Neuronal stem cell (in vitro differentiated cells): ENCODE measurements at places on chromosomes 3 and 15.

DNA sequence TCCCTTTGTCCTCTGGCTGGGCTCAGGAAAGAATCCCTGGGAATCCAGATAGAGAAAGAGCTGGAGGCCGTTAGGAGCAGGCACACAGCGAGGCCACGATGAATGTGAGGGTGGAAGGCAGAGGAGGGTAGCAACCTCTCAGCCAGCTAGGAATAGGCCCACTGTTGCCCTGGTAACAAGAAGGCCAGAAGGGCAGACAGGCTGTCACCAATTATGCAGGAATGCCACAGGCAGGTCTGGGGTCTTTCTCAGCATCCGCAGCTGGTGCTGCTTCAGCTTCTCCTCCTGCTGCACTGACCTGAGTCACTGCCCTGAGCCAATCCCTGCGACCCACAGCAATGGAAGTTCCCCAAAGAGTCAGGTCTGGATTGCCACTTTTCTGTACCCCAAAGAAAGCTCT, 62.8 kb upstream of the C3orf80 start:
- peak; percentile 84 for DNase-seq

DNA sequence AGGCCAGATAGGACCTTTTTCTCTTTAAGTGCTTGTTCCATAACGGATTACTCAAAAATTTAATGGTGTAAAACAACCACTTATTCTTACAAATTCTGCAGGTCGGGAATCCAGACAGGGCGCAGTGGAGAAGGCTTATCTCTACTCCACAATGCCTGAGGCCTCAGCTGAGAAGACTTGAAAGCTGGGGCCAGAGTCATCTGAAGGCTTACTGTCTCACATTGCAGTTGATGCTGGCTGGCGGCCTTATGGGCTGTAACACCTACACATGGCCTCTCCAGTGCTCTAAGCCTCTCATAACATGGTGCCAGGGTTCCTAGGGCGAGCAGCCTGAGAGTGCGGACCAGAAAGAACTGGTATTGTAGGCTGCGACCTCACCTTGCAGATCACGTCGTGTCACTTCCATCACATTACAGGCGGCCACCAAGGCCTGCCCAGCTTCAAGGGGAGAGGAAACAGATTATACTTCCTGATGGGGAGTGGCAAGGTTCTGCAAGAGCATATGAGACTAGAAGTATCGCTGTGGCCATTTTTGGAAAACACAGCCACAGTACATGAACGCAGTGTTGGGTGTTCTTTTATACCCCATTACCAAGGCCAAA, 32.4 kb downstream of the CMTM7 start:
- DNase-seq = no peak

DNA sequence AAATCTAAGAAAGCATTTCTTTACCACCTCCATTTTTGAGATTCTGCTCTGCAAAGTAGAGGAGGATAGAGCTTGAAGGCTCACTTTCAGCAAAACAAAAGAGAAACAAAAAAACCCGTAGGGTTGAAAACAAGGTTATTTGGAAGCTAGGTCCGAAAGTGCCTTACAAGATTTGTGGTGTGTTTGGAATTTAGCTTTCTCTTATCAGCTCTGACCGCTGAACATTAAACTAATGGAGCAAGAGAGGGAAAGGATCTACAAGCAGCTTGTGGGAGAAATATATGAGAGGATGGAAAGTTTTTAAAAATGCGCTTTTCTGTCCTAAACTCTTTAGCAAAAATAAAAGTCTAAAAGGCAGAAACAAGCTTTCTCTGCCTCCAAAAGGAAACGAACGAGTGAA, 545.5 kb downstream of the NTRK3 start:
- no peak for DNase-seq

DNA sequence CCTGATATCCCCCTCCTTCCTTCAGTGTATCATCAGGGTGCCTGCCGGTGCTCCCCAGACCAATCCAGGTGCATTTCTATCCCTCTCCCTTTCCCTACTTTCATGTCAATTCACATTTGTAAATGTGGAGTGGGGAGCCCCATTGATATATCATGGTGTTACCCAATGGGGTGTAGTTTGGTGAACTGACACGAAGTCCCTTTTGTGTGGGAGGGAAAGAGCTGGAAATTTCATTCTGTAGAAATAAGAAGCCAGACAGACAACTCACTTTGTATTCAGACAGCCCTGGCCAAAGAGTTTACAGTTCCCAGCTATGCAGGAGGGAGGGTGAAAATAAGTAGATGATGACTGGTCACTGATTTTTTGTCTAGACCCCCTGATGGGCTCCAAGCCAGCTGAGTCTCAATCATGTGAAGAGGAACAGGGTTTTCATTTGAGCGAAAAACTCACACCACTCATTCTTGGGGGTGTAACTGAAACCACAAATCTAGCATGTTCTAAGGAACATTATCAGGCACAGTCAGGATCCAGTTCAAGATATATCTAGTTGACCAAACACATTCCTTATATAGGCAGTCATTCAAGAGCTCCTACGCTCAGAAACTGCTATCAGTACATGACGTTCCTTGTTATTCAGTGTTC, 58.9 kb downstream of the LMCD1 start:
- no peak for DNase-seq

DNA sequence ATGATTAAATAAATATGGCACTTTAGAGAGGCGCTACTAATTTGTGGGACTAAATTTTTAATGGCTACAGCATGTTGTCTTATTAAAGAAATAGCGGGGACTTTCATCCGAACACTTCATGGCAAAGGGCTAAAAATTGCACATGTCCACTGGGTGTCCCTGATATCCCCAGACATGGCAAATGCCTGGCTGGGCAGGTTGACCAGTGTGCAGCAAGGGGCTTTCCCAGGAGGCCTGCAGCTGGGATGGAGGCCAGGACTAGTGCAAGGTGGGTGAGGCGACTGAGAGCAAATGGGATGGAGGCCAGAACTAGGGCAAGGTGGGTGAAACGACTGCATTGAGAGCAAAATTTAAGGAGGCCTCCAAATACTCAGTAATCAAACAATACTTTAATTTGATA, 167.4 kb upstream of the SMAD3 start:
- DNase-seq = no peak

DNA sequence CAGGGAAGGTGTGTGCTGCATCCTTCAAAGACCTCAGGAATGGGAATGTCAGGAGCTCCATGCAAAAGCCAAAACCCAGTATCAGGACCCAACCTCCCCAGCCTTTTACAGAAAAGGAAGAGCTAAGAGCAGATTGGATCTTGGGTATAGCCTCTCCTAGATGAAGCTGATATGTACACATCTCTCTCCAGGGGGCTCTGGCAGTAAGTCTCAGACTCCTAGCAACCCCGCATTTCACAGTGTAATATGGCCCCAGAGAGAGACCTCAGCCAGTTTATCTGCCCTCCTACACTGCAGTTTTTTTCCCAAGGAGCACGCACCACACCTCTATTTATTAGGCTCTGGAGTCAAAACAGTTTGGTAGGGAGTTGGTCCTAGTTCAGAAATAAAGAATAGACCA, 88.2 kb downstream of the RBPMS2 start:
- no peak for DNase-seq

- DNase-seq = peak; percentile 49
Measured at GRCh38 chr3:32340039-32340438, 51.6 kb upstream of the CMTM7 start.

DNA sequence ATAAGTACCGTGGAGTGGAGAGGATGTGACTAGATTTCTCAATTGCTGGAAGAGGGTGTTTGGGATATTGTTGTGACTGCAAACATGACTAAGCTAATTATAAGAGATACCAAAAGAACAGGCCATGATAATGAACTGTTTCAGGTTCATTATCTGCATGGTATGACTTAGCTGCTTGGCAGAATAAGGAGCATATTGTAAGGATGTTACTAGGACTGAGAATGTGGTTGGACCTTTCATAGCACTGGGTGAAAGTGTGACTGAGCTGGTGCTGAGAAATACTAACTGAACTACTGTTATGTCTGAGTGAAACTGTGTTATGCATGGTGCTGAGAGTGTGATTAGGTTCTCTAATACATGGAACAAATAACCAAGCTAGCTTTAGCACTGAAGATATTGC, 11.0 kb downstream of the SCN10A start:
- DNase-seq = no peak

GRCh38 chr15:101349047-101349951, 54.3 kb upstream of the SNRPA1 start:
- DNase-seq = no peak

DNA sequence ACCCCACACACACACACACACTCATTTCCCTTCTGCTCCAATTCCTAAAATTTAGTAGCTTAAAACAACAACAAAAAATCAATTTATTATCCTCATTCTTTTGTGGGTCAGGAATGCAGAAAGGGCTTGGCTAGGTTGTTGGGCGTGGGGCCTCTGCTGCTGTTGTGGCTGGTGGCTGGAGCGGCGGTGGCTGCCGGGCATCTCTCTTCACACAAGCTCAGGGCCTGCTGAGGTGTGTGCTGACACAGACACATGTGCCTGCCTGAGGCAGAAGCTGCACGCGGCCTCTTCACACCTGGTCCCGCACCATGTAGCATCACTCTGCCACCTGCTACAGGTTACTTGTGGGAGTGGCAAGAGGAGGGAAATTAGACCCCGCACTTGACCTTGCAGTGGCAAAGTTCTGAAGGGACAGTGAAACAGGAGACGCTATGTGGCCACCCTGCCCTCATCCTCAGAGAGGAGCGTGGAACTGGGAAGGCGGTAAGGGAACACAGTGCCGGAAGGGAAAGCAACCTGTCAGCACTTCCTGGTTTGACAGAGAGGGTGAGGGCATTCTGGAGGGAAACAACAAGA, 64.0 kb upstream of the PRR20G start:
- no peak for DNase-seq

- no peak for DNase-seq
Measured at GRCh38 chr3:177104299-177104992, 92.8 kb downstream of the TBL1XR1 start.
